ENCODE measurements at places on chromosomes 2 and 18.

GRCh38 chr18:76386886-76387285 lies 108.2 kb downstream of the ZNF516 start:
- no peak for DNase-seq

GRCh38 chr2:103327966-103328365 lies 566.1 kb downstream of the TMEM182 start:
- DNase-seq = no peak

GRCh38 chr2:263022-263738 lies 652 bp downstream of the SH3YL1 start:
- no peak for DNase-seq

DNA sequence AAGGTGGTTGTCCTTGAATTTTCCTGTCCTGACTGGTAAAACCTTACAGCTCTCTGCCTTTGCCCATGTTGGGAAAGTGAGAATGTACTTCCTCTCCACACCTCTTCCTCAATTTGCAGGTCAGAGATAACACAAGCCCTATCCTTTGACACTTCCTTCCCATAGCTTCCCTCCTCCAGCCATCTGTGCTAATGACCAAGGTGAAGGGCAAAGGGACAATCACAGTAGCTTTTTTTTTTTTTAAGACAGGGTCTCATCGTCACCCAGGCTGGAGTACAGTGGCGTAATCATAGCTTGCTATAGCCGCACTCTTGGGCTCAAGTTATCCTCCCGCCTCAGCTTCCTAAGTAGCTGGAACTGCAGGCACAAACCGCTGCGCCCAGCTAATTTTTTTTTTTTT lies 24.3 kb upstream of the STPG4 start:
- no peak for DNase-seq

DNA sequence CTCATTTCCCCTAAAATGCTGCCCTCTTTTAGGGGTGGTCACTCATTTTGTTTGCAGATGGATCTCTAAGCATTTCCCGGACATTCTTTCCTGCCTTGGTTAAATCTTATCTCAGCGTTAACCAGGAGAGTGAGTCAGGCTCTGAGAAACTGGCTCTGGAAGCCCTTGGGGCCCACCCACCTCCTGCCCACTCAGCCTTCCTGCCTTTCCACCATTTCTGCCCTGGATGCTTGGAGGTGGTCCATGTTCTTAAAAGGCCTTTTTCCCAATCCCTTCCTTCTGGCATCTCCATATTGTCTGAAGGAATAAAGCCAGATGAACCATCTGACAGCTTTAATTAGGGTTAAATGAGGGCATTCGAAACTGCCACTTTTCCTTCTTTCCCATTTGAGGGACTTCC lies 9.5 kb downstream of the HK2 start:
- DNase-seq = no peak

DNA sequence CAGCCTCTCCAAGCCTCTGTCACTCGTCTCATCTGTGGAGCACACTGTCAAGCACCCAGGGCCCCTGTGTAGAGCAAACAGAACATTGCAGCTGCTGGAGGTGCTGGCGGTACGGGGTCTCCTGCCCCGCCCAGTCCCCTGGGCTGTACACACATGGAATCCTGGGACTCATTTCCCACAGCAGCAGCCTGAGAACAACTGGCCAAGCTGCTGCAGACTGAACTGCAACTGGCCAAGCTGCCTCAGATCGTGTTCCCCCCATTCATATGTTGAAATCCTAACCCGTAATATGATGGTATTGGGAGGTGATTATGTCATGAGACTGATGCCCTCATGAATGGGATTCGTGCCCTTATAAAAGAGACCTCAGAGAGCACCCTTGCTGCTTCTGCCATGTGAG lies 130.5 kb downstream of the NCK2 start:
- DNase-seq = no peak

GRCh38 chr2:240624950-240625621 lies at the start of gene GPR35:
TSS of gene GPR35 (plus strand) at chr2:240625480. CDS start at chr2:240629953, 4,473 bp downstream.
- DNase-seq = peak; percentile 84

DNA sequence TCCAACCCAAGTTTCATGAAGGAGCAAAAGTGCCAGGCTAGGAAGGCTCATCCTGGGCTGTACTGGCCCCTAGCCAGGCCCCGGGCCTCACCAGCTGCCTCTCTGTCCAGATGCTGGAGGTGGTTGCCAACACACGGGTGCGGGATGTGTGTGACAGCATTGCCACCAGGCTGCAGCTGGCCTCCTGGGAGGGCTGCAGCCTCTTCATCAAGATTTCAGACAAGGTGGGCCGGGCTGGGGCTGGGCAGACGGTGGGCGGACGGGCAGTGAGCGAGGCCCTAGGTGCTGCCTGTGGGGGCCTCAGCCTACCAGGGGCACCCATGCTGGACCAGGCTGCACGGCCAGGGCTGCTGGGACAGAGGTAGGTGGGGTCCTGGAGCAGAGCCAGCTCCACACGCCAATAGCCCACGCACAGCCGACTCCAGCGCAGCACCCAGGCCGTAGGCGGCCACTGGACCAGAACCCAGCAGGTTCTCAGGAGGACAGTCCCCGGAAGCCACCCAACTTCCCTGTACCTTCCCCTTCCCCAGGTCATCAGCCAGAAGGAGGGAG lies 11.8 kb upstream of the GPR17 start:
- DNase-seq = no peak

DNA sequence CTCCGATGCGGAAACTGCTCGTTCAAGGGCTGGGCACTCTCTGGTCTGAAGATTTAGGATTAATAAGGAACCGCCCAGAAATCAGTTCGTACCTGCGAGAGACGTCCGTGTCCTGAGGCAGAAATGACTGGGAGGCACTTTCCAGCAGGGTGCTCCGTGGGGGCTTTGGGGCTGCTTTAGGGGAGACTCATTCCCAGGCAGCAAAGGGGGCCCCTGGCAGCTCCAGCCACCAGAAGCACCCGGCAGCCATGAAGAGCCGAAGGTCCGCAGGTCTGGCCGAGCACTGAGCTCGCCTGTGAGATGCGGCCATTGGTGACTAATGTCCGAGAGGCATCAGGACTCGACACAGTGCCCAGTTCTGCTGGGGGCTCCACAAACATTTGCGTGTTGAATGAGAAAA lies 20.9 kb downstream of the KCNG2 start:
- DNase-seq = no peak

GRCh38 chr2:62467475-62468321 lies 38.3 kb downstream of the TMEM17 start:
- no peak for DNase-seq

GRCh38 chr2:205563646-205564045 lies 118.7 kb upstream of the NRP2 start:
- DNase-seq = no peak

DNA sequence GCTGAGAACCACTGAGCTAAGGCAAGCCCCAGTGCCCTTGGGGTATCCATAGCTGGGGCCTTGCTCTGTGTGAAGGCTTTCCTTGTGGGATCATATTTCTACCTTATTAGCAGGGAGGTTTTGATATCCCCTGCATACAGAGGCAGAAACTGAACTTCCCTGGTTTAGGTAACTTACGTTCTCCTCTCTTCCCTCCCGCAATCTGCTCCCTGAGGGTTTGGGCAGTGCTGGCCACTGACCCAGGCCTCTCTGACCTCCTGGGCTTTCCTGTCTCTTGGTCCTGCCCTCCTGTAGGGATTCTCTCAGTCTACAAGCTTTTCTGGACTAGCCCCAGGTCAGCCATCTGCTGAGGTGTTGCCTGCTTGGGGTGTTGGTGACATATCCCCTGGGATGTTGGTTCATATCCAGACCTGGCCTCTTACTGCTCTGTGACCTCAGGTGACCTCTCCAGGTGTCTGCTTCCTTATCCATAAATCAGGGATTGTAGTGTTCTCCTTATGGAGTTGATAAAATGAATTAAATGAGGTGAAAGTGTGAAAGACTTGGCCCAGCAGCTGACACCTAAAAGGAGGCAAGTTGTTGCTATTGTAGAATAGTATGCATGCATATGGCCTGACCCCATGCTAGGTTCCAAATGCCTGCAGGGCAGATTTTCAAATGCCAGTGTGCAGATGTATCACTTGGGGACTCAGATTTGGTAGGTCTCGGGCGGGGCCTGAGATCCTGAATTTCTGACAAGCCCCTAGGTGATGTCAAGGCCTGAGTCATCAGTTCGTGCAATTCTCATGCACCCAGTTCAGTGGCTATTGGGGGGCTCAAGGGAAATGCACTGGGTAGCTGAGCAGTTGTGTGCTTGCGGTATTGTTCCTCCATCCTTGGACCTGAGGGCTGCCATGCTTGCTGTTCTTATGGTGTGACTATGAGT lies 106.6 kb downstream of the FHOD3 start:
- DNase-seq = no peak

DNA sequence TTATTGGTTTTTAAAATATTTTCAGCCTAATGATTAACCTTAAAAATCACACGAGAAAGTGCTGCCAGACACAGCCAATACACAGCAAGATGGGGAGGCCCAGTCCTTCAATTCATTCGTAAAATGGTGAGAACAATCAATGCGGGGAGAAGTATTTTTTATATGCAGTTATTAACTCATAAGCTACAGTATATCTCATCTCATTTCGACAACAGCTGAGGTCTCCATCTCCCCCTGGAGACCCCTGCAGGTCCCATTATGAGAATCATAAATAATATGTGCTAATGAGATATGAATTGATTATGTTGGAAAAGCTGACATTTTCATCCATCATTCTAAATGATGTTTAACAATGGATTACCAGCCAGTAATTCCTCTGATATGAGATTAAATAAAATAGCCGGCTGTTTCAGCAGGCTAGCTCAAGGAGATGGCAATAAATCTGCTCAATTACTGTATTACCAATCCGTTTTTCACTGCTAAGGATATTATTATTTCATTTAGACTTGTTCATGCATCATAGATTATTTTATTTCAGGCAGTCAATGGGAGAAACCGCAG lies 535.8 kb downstream of the GALR1 start:
- DNase-seq = no peak

- no peak for DNase-seq
Observed at GRCh38 chr18:30679285-30679930, 363.1 kb downstream of the DSC3 start.

DNA sequence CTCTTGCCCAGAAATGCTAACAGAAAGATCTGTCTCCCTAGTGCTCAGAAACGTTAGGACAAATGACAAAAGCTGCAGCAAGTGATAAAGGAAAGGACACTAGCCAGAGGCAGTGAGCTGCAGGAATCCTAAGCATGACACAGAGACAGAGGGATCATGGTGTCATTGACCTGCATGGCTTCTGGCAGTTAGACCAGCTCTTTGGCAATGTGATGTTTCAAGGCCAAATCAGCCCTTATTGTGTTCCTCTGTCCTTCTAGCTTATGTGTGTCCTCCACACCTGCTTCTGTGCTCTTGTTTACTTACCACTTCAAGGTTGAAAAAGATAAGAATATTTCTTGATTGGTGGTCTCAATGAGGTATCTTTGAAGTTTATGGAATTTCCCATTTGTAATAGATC lies 120.8 kb downstream of the RHBDD1 start:
- DNase-seq = no peak

GRCh38 chr2:120786038-120786960 lies 50.6 kb downstream of the GLI2 start:
- no peak for DNase-seq

GRCh38 chr2:187136646-187137045 lies 287.7 kb upstream of the ZSWIM2 start:
- no peak for DNase-seq

DNA sequence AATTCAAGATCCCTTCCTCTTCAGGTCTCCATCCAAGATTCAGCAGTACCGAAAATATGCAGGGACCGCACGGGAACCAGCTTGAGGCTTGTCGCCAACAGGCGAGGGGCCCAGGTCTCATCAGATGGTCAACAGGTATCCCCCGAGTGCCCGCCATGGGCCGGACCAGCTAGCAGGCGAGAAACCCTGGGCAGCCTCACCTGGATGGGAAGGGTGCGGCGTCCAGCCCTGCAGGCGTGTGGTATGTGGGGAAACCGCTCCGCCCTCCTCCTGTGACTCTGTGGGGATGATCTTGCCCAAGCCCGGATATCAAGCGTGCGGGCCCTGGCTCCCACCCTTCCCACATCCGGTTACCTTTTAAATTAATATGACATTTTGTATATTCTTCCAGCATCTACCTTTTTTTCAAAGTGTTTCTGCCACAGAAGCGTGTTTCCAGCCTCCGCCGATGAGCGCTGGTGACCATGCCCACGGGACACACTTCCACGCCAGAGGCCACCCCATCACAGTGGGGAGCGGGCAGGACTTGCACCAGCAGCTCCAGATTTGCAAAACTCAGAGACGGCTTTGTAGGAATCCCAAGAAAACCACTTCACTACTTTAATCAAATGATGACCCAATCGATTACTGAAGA lies 33.2 kb downstream of the ZNF516 start:
- DNase-seq = no peak

GRCh38 chr18:13216711-13217465 lies 1.7 kb upstream of the LDLRAD4 start:
- DNase-seq = peak; percentile 60

DNA sequence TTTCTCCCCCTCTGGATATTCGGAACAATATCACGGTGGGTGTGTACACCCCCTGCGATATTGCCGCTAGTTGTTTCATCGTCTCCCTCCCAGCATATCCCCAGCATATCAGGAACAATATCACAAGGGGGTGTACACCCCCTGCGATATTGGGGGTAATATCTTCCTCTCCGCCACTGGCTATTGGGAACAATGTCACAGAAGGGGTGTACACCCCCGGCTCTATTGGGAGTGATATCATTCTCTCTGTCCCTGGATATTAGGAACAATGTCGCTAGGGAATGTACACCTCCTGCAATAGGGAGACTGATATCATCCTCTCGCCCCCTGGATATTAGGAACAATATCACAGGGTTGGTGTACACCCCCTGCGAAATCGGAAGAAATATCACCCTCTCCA lies 1932.0 kb downstream of the SUCLG1 start:
- no peak for DNase-seq

DNA sequence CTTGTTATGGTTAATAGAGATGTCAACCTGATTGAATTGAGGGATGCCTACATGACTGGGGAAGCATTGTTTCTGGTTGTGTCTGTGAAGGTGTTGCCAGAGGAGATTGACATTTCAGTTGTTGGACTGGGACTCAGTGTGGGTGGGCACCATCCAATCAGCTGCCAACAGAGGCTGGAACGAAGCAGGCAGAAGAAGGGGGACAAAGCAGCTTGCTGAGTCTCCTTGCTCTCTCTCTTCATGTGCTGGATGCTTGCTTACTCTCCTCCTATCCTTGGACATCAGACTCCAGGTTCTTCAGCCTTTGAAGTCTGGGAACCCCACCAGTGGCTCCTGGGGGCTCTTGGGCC lies 22.2 kb upstream of the SMAD4 start:
- DNase-seq = no peak

- no peak for DNase-seq
Observed at GRCh38 chr18:6215888-6216287, 198.8 kb downstream of the L3MBTL4 start.
